ENCODE measurements at places on chromosomes 5 and 9. TPM values are rescaled to one million over a fixed set of nuclear protein-coding genes. Genes with fewer than 3 reads are reported as not detected.

Gene DRD1
- total RNA-seq = not detected

Gene TAF11L5
- not detected for total RNA-seq

Gene PDE8B
- 0.56 TPM for total RNA-seq

Gene THBS4
- 0.38 TPM for total RNA-seq

Gene NOXA1
- total RNA-seq = not detected

Gene RAB3C
- total RNA-seq = not detected

Gene SPATA6L
- 0.38 TPM for total RNA-seq

All from regular cardiac myocyte (primary cell).